ENCODE measurements at places on chromosomes 12 and 14.
A peak's percentile ranks its signal among the peaks of the same experiment; 100 is the strongest.

- DNase-seq, result no peak
Observed at GRCh38 chr12:119375075-119375882, 40.8 kb downstream of the CCDC60 start.

GRCh38 chr12:121530600-121531355, 50.0 kb downstream of the KDM2B start:
- DNase-seq, result peak; percentile 63

- no peak for DNase-seq
Observed at GRCh38 chr14:102551995-102552705, 40.3 kb upstream of the RCOR1 start.

GRCh38 chr12:52667509-52667908, 12.7 kb downstream of the KRT1 start:
- no peak for DNase-seq

DNA sequence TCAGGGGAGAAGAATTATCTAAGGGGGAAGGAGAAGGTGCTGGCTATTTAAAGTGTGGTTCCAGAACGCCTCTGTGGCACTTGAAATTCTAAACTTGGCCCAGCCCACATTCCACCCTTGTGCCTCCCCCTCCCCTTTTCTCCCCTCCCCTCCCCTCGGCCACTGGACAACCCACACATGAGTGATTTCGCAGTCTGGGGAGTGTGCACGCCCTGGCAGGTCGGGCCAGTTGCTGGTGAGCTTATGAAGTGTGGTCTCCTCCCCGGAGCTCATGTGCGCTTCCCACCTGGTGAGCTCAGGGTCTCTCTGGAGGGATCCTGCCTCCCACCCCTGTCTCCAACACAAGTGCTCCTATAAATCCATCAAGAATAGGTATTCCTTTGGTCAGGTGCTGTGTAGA, at the start of gene SLC6A13:
SLC6A13 (minus strand) TSS at position 20 of the 400 bp plus-strand sequence. CDS start 2,784 bp downstream, outside the sequence.
- DNase-seq, result no peak

DNA sequence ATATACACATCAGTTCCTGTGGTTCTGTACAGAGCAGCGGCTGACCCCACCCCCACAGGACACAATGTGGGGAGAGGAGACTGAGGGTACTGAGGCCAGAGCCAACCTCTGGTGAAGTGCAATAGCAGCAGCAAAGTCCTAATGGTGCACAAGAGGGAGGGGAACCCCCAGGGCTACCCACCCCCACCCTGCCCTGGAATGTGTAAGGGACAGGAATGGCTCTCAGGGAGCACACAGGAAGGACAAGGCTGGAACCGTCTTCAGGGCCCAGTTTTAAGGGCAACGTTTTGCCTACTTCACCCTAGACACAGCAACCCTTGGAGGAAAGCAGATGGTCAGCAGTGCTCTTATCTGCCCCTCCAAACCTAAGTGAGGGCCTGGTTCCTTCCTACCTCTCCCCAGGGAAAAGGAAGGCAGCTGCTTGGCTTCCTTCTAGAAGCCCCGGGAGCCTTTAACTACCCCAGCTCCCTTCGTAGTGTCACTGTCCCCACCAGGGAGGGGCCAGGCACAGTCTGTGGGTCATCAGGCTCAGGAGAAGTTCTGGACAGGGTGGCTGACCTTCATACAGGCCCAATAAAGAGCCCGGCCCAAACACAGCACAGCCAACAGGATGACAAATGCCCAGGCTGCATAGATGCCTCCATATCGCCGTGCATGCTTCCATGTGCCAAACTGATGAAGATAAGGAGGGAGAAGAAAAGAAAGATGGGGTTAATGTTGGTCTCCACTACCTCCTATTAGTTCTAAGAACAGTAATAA, 3.0 kb downstream of the PIP4P1 start:
- no peak for DNase-seq

DNA sequence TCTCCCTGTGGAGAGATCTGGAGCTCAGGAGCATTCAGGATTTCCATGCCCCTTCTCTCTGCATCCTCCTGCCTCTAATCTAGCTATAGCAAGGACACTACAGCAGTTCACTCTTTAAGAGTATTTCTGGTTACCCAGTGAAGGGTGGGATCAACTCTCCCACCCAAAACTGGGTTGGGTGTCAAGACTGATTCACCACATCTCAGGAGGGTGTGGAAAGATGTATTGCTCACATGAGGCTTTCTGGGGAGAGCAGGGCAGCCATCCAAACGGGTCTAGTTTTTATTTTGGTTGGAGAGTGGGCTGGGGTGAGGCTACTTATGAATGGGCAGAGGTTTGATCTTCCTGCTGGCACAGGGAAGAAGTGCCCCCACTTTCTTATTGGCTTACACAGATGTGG, 18.6 kb downstream of the C12orf75 start:
- no peak for DNase-seq

DNA sequence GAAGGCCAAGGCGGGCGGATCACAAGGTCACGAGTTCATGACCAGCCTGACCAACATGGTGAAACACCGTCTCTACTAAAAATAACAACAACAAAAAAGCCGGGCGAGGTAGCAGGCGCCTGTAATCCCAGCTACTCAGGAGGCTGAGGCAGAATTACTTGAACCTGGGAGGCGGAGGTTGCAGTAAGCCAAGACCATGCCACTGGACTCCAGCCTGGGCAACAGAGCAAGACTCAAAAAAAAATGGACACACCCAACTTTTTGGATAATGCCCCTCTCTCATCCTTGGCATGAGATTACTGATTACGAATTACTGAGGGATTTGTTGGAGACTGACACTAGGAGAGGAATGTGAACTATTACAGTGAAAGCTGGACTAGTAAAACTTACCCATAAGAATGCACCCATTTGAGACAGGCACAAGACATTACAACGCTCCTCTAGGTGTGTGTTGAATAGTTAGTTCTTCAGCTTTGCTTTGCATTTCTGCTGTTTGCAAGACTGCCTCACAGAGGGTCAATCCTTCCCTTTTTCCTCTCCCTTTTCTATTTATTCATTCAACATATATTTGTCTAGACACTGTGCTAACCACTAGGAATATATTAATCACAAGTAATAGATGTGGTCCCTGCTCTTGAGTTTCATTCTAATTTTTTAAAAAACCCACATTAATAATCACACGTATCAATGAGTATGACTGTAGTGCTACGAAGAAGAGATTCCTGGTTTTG, 46.0 kb upstream of the OR5AU1 start:
- no peak for DNase-seq

DNA sequence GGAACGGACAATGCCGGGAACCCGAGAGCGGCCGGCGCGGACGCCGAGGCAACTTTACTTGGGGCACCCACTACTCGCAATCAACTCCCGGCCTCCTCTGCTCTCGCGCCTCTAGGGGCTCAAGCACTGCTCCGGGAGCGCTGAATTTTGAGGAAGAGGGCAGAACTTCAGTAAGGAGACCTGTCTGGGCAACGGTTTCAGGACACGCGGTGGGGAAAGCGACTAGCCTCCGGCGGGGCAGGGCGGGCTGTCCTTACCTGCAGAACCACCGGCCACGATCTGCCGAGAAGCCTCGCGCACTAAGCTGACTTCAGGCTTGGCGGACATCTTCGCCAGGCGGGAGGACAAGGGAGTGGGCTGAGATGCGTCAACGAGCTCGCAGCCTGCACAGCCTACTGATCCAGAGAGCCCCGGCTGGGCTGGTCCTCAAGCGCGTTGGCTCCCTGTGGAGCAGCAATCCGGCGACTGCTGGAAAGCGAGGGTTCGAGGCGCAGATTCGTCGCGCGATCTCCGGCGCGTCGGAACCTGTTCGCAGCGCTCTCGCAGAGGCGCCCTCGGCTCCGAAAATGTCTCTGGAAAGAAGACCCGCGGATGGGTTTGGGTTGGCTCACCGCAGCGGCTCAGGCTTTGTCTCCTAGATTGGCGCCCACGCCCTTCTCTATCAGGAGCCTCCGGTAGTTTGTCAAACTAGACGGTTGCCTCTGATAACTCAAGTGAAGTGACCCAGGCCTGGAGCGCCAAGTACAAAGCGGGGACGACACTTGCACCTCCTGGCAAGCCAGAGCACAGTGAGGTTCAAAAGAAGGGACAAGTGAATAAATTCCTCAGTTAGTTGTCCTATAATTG, at the start of gene SLC25A21:
SLC25A21 (minus strand) TSS at position 583 of the 846 bp plus-strand sequence.
- no peak for DNase-seq

DNA sequence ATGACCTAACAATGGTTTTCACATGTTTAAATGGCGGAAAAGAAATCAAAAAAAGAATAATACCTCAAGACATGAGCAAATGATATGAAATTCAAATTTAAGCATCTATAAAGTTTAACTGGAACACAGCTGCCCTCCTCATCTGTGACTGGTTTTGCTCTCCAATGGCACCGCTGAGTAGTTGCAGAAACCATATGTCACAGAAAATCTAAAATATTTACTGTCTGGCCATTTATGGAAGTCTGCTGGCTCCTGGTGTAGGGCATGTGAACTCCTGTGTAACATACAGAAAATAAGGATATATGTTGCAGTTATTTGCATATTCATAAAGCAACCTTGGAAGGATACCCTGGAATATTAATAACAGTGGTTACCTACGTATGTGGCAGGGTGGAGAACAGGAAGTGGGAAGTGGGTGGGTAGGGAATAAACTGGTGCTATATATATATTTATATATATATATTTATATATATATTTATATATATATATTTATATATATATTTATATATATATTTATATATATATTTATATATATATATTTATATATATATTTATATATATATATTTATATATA, 48.4 kb downstream of the LTBP2 start:
- DNase-seq, result no peak

- DNase-seq, result no peak
Observed at GRCh38 chr12:23781118-23781517, 168.4 kb downstream of the SOX5 start.

- DNase-seq, result peak; percentile 25
Observed at GRCh38 chr14:50666772-50667683, 1.1 kb downstream of the SAV1 start.

GRCh38 chr14:71410578-71411284, 503.5 kb downstream of the PCNX1 start:
- DNase-seq, result no peak

DNA sequence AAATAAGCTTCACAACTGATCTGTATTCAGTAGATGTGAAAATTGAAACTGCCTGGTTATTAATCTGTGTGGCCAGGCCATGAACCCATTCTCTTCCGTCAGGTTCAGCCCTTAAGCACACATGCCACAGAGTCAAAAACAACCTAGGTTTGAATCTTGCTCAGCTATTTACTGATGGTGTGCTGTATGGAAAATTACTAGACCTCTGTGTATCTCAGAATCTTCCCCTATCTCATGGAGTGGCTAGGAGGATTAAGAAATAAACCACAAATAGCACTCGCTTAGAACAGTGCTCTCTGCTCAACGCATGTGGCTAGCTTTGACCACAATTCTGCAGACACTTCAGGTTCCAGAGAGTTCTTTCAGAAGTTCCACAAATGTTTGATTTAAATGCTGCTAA, 240.7 kb upstream of the PLEKHG7 start:
- DNase-seq, result no peak

GRCh38 chr14:26808407-26808806, 210.6 kb upstream of the NOVA1 start:
- no peak for DNase-seq

GRCh38 chr12:42698213-42698612, 108.7 kb upstream of the PRICKLE1 start:
- DNase-seq, result no peak

- DNase-seq, result no peak
Observed at GRCh38 chr12:5066251-5066650, 22.6 kb downstream of the KCNA5 start.

GRCh38 chr14:100556936-100557505, 30.2 kb downstream of the BEGAIN start:
- no peak for DNase-seq

GRCh38 chr12:23169696-23170013, 544.7 kb downstream of the ETNK1 start:
- no peak for DNase-seq

GRCh38 chr14:66716227-66716626, 208.3 kb downstream of the GPHN start:
- no peak for DNase-seq

DNA sequence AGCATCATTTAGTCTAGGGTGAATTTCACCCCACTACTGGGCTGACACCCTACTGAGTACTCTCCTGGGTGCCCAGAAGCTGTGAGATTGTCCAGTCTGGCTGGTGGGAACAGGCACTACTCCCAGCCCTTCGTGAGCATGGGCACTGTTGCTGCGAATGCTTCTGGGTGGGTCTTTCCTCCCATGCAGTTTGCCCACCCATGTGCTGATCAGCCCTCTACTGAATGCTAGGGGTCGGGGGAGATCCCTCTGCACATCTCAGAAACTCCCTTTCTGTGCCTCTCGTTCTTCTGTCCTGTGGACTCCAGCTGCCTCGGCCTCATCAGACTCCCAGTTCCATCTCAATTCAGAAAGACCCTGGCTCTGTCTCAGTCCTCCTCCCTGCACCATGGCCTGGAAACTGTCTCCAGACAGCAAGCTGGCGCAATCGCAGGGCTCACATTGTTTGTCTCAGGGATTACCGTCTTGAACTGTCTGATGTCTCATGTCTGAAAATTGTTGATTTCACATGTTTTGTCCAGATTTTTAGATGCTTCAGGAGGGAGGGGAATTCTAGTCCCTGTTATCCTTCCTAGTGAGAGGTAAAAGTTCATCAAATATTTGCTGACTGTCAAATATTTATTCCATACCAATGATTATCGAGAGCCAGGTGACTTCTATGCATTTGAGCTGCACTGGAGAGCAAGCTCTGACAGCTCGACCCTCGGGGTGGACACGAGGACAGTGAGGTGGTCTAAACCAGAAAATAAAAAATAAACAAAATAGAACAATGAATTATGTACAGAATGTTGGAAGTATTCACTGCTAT, 316.6 kb upstream of the RTL1 start:
- DNase-seq, result no peak

DNA sequence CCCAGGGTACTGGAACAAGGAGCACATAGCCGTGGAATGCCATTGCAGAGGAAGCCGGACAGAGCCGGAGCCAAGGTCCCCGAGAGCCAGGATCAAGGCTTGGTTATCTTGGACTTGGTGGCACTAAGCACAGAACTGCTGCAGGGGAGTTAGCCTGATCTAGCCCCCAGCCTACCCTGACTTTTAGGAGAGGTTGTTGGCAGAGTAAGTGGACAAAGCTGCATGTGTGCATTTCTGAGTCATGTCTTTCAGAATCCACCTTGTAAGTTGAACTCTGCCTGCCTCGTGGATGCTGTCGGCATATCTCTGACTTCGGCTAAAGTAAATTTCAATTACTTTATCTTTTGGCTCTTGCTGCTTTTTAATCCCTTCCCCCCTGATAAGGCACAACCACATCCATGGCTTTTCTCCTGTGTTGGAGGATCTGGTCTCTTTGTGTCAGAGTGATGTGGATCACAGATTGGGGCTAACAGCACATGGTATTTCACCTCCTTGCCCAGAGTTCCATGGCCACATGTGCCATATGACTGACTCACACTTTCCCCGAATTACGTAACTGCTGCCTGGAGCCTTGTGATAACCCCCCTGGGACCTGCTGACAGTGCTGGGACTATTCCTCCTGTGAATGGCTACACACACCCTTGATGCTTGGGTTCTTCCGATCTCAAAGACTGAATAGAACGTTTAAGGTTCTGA, 240.3 kb downstream of the EMP1 start:
- no peak for DNase-seq

DNA sequence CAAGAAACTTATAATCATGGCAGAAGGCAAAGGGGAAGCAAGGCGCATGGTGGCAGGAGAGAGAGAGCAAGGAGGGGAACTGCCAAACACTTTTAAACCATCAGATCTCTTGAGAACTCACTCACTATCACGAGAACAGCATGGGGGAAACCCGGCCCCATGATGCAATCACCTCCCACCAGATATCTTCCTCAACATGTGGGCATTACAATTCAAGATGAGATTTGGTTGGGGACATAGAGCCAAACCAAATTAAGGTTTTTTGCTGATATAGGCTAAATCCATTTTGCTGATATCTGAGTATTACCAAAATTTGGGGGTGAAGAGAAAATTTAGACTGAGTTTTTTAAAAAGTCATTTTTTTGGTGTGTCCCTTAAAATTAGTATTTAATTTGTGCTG, 54.9 kb upstream of the TMX1 start:
- no peak for DNase-seq

Measured in effector CD4-positive, alpha-beta T cell (primary cell).